ENCODE measurements at places on chromosomes 1 and 21. TPM values are rescaled to one million over a fixed set of nuclear protein-coding genes. Genes with fewer than 3 reads are reported as not detected.

- H3K4me3 ChIP-seq, result no peak overlapping the region
- no peaks in the 10 kb centered on the region for H3K36me3 ChIP-seq
- no peak for DNase-seq
- no peaks in the 10 kb centered on the region for H3K4me1 ChIP-seq
These were observed 35.7 kb downstream of the RAB3B start for GRCh38 chr1:51954783-51955182.

- no peak overlapping the region for H3K4me3 ChIP-seq
- H3K36me3 ChIP-seq, result no peaks in the 10 kb centered on the region
- H3K27me3 ChIP-seq, result no peaks in the 10 kb centered on the region
These were observed 91.2 kb upstream of the PGBD5 start for GRCh38 chr1:230517326-230517725.

GRCh38 chr1:172359491-172359999 lies 60.9 kb upstream of the C1orf105 start:
- no peaks in the 10 kb centered on the region for H3K36me3 ChIP-seq
- H3K27me3 ChIP-seq, result no peaks in the 10 kb centered on the region
- DNase-seq, result no peak
- peaks cover 10% of the 10 kb centered on the region for H3K4me1 ChIP-seq

- H3K4me1 ChIP-seq, result no peaks in the 10 kb centered on the region
- no peaks in the 10 kb centered on the region for H3K27me3 ChIP-seq
- no peaks in the 10 kb centered on the region for H3K36me3 ChIP-seq
- no peak for DNase-seq
- no peak overlapping the region for H3K27ac ChIP-seq
- H3K4me3 ChIP-seq, result no peak overlapping the region
These were observed 242.2 kb upstream of the ADGRL2 start for GRCh38 chr1:81558291-81559076.

Gene FCRL5
- 0.60 TPM for total RNA-seq

Gene GNG4
- total RNA-seq, result 32.1 TPM

Gene EPHA10
- not detected for total RNA-seq

All from ovary (tissue), 10 donors.